ENCODE measurements at places on chromosomes 12 and 14. TPM values are rescaled to one million over a fixed set of nuclear protein-coding genes. Genes with fewer than 3 reads are reported as not detected.
A peak's percentile ranks its signal among the peaks of the same experiment; 100 is the strongest.

GRCh38 chr14:103712633-103713247 lies 2.5 kb downstream of the XRCC3 start:
- DNase-seq, result no peak
- peaks cover 13% of the 10 kb centered on the region for H3K4me1 ChIP-seq
- H3K4me3 ChIP-seq, result no peak overlapping the region
- H3K27ac ChIP-seq, result no peak overlapping the region

SLC7A7 gene
- total RNA-seq, result 0.27 TPM

DNA sequence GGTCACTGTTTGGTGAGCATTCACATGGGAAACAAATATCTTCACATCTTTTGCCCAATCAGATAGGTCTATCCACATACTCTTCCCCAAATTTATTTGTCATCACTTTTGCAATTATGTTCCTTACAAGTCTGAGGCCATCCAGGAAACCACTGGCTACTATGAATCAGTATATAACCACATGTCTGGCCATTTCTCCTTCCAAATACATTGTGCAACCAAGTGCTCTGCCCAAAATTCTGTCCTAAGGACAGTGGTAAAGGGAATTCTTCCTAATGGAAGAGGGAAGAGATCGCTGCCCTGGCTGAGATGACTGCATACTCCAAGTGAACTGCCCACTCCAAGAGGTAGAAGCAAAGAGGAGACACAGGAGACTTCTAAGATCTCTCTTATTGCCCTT lies 148.9 kb upstream of the MAX start:
- no peak for DNase-seq
- peaks cover 25% of the 10 kb centered on the region for H3K4me1 ChIP-seq
- no peaks in the 10 kb centered on the region for H3K27me3 ChIP-seq
- H3K27ac ChIP-seq, result no peak overlapping the region
- H3K36me3 ChIP-seq, result no peaks in the 10 kb centered on the region
- H3K4me3 ChIP-seq, result no peak overlapping the region

CLEC4D gene
- not detected for total RNA-seq

DNA sequence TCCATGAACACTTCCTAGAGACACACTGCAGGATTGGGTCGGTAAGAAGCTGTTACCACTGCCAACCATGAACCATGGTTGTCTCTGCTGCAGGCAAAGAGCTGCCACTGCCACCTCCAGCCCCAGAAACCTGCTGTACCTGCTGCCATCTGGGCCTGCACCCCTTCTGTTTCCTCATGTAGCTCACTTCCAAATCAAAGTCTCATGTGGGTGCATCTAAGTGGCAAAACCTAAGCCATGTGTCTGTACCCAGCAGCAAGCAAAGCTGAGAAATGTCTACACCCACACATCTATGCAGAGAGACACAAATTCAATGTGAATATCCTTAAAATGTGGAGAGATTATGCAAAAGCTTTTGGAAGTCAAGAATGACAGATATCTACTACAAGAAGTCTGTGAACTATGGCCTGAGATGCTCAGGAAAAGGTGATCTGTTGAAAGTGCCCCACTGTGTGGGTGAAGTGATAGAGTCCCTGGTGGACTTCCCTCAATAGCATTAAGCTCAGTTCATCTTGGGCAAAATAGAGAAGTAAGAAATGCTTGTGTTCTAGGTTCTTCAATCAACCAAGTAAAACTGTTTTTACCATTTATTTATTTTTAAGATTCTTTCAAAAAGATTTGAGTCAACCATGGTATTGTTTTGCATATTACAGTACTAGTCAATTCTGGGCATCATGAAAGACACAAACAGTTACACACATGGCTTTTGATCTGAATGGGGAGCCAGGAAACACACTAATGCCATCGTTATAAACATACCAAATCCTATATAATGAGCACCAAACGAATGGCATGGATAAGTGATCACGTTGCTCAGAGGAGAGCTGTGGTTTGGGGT lies 64.4 kb downstream of the FOS start:
- H3K4me1 ChIP-seq, result no peaks in the 10 kb centered on the region
- peaks cover 13% of the 10 kb centered on the region for H3K27me3 ChIP-seq
- no peak for DNase-seq
- no peak overlapping the region for H3K4me3 ChIP-seq
- H3K36me3 ChIP-seq, result no peaks in the 10 kb centered on the region

SSPN gene
- 0.17 TPM for total RNA-seq

DNA sequence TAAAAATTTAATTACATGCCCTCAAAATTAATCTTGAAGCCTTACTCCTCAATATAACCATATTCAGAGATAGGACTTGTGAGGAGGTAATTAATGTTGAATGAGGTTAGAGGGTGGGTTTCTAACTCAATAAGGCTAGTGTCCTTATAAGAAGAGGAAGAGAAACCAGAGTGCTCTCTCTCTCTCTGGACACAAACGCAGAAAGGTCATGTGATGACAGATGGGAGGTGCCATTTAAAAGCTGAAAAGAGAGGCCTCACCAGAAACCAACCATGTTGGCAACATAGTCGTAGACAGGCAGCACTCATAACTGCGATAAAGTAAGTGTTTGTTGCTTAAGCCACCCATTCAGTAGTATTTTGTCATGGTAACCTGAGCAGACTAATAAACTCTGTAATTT lies 378.5 kb upstream of the LMO3 start:
- no peaks in the 10 kb centered on the region for H3K36me3 ChIP-seq
- H3K4me1 ChIP-seq, result no peaks in the 10 kb centered on the region
- no peak for DNase-seq
- H3K27ac ChIP-seq, result no peak overlapping the region
- H3K4me3 ChIP-seq, result no peak overlapping the region

RGS6 gene
- total RNA-seq, result 4.7 TPM

DNA sequence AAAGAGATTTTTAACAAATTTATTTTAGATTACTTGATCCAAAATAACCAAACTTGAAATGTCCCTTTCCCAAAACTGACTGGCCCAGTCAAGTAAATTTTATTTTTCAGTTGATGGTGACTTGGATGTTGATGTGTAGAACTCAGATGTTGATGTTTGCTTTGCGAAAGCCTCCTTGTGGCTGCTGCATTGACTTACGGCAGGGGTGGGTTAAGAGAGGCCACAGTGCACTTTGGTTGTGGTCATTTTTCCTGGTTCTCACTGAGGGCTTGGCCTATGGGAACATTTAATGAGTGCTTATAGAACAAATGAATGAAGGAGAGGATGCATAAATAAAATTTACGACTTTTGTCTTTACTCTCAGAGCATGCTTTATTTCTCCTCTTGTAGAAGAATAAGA lies 52.6 kb downstream of the SLCO1B3 start:
- no peaks in the 10 kb centered on the region for H3K4me1 ChIP-seq
- no peak for DNase-seq
- H3K4me3 ChIP-seq, result no peak overlapping the region
- no peaks in the 10 kb centered on the region for H3K27me3 ChIP-seq

DNA sequence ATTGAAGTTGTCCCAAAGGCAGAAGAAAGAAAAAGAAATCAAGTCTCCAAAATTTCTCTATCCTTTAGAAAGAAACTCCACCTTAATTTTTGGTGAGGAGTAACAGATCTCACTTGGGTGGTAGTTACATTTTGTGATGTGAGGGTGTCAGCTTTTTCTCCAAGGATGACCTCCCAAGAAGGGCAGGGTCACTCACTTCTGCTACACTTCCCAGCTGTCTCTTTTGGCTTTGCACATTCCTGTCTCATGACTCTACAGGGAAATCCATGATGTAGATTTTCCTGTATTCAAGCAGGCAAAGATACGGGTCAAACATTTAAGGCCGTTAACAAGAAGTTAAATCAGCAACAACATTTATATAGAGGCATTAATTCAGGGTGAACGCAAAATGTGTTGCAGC lies 1016.4 kb downstream of the NRXN3 start:
- no peaks in the 10 kb centered on the region for H3K27me3 ChIP-seq
- no peaks in the 10 kb centered on the region for H3K4me1 ChIP-seq
- H3K27ac ChIP-seq, result no peak overlapping the region
- no peak for DNase-seq
- H3K4me3 ChIP-seq, result no peak overlapping the region
- no peaks in the 10 kb centered on the region for H3K36me3 ChIP-seq

CD69 gene
- total RNA-seq, result not detected

EML1 gene
- total RNA-seq, result 7.4 TPM

LRRK2 gene
- 0.20 TPM for total RNA-seq

DPY19L2 gene
- total RNA-seq, result not detected

DNA sequence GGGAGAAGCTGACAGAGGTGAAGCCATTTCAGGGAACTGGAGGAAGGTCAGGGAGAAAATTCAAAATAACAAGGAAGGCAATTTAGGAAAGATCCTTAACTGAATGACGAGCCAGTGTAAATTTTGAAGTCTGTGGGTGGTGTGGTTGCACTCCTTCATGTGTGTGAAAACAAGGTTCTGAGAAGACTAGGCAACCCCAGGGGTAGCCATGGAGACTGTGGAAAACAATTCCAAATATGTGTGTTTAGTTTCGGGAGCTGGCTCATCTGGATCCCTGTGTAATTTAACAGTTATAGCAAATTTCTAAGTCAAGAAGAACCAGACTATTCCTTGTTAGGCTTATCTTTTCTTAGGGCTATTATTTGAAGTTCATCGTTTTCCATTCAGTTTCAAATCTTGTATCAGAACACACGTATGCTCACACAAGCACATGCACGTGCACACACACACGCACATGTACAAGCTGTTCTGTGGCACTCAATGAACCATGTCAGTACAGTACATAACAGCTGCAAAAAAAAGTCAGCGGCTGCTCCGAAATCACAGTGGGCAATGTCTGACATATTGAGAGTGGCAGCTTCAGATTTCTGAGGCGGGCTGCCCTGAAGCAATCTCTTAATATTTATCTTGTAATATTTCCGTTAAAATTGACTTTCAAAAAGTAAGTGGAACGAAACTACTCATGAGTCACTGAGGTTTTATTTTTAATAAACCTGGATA lies 411.2 kb downstream of the AEBP2 start:
- H3K4me1 ChIP-seq, result no peaks in the 10 kb centered on the region
- DNase-seq, result no peak
- H3K4me3 ChIP-seq, result no peak overlapping the region
- no peak overlapping the region for H3K27ac ChIP-seq
- H3K36me3 ChIP-seq, result no peaks in the 10 kb centered on the region
- H3K27me3 ChIP-seq, result no peaks in the 10 kb centered on the region

IFNG-AS1 gene
- total RNA-seq, result not detected

- H3K27me3 ChIP-seq, result no peaks in the 10 kb centered on the region
- no peak overlapping the region for H3K4me3 ChIP-seq
- no peaks in the 10 kb centered on the region for H3K36me3 ChIP-seq
- DNase-seq, result no peak
- H3K27ac ChIP-seq, result no peak overlapping the region
Measured at GRCh38 chr14:105067140-105067968, 2.1 kb upstream of the GPR132 start.

GRCh38 chr12:51083126-51083833 lies at the start of gene CSRNP2:
Gene CSRNP2 (minus strand): TSS chr12:51083596. CDS start chr12:51076561, 7,035 bp downstream.
- H3K4me1 ChIP-seq, result peaks cover 13% of the 10 kb centered on the region
- peak within 1 kb of the TSS; percentile 63 for H3K27ac ChIP-seq
- no peaks in the 10 kb centered on the region for H3K27me3 ChIP-seq

RNASE3 gene
- not detected for total RNA-seq

- no peaks in the 10 kb centered on the region for H3K36me3 ChIP-seq
- H3K4me1 ChIP-seq, result no peaks in the 10 kb centered on the region
- peaks cover 13% of the 10 kb centered on the region for H3K27me3 ChIP-seq
Measured at GRCh38 chr12:100445081-100445481, 28.6 kb upstream of the NR1H4 start.

TMPRSS12 gene
- not detected for total RNA-seq

GRCh38 chr12:2306012-2306411 lies 253.2 kb downstream of the CACNA1C start:
- peaks cover 3% of the 10 kb centered on the region for H3K27me3 ChIP-seq
- H3K4me1 ChIP-seq, result no peaks in the 10 kb centered on the region
- H3K4me3 ChIP-seq, result no peak overlapping the region
- no peaks in the 10 kb centered on the region for H3K36me3 ChIP-seq

PMEL gene
- 5.8 TPM for total RNA-seq

MSI1 gene
- 26.0 TPM for total RNA-seq

DNA sequence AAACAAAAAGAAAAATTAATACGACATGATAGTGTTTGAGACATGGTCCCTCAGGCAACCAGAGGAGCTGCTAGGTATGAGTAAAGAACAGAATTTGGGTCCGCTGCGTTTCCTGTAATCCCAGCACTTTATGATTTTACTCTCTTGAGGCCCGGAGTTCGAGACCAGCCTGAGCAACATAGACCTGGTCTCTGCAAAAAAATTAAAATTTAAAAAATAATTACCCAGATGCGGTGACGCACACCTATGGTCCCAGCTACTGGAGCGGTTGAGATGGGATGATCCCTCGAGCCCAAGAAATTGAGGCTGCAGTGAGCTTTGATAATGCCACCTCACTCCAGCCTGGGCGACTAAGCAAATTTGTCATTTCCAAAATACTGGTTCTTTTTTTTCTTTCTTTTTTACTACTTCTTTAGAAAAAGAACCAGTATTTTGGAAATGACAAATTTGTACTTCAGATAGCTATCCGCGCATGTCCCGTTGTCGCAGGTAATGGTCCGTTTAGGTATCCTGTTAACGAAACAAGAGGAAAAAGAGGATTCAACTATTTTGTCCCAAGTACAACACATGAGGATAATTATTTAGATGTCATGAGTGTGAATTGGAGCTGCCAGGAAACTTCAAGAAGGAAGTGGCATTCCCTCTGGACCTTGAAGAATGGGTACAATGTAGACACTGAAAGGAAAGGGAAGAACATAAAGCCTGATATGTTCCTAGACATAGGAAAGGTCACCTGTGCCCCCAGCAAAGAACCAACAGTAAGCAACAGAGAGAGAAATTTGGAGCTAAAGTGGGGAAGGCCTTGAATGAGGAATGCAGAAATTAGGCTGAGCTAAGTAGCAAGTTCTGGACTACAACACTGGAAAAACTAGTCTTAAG lies 1.2 kb upstream of the HECTD1 start:
- peak overlapping the region; percentile 84 for H3K4me3 ChIP-seq
- peak overlapping the region; percentile 99 for H3K27ac ChIP-seq
- no peaks in the 10 kb centered on the region for H3K27me3 ChIP-seq

- 0 out of 2 replicates have a peak, but pooled peaks cover 2% of the 10 kb centered on the region for H3K4me1 ChIP-seq
- no peaks in the 10 kb centered on the region for H3K27me3 ChIP-seq
- no peaks in the 10 kb centered on the region for H3K36me3 ChIP-seq
- no peak overlapping the region for H3K27ac ChIP-seq
Measured at GRCh38 chr12:5988088-5988487, 43.0 kb upstream of the ANO2 start.

DNA sequence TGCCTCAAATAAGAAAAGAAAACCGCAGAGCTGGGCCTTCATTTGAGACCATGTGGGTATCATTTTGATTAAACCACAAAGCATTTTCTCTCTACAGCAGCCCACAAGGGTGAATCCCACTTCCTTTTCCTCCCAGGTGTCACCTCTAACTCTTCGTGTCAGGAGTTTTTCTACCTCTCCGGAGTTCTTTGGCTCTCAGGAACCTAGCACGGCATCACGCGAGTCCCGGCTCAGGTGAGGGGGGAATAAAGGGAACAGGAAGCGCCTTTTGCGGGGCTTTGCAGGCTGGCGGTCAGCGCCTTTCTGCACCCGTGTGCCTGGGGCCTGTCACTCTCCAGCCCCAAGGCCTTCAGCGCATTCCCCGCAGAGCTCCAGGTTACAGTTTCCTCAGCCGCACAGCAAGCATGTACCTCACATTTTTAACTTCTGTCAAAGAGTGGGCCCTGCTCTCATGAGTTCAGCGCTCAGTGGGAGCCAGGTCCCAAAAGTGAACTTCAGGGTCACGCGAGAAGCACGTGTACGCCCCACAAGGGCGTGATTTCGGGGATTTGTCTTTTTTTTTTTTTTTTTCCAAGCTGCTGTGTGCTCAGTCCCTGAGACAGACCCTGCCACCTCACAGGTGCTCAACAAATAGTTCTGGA lies 740 bp upstream of the PRPF40B start:
- no peaks in the 10 kb centered on the region for H3K36me3 ChIP-seq
- DNase-seq, result no peak
- H3K4me3 ChIP-seq, result peak overlapping the region; percentile 60
- peak overlapping the region; percentile 66 for H3K27ac ChIP-seq
